BJ (cell line): ENCODE measurements at places on chromosomes 2 and 18. TPM values are rescaled to one million over a fixed set of nuclear protein-coding genes. Genes with fewer than 3 reads are reported as not detected.

DNA sequence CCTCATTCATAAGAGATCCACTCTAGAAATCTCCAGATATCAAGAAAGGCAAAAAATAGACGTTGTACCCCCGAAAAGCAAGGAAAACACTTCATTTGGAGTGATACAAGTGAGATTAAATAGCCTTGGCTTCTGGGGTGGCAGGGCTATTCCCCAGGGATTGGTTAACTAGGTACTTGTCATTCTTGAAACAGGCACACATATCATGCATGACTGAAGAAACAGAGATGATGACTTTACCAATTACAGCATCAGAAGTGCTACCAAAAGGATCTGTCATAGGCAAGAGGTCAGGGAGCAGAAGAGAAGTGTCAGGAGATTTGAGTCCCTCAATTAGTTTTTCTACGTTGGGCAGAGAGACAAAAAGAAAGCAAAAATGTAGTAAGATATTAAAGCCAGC, 45.2 kb upstream of the NFU1 start:
- DNase-seq: no peak

GRCh38 chr2:123035541-123035940, 989.5 kb upstream of the CNTNAP5 start:
- no peak for DNase-seq

GRCh38 chr2:229454934-229455631, 184.0 kb upstream of the PID1 start:
- DNase-seq: peak; percentile 88

DNA sequence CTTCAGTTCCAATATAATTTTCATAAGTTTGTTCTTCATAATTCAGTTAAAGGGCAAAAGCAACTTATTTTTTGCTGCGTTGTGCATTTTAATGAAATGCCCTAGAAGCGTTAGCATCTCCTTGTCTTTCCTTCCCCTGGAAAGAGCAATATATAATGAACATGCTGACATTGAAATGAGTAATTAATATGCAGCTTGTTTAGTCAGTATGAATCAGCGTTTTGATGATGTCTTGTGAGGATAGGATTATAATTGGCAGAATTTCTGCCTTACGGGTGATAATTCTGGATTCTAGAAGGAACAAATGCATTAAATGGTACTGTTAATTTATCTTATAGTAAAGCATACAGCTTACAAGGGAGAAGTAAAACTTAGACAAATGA, 152.3 kb upstream of the MMADHC start:
- DNase-seq: no peak

- no peak for DNase-seq
Observed at GRCh38 chr2:197306024-197306695, 4.4 kb downstream of the ANKRD44 start.

- DNase-seq: no peak
Observed at GRCh38 chr18:12651651-12652050, 6.3 kb downstream of the SPIRE1 start.

- no peak for DNase-seq
Observed at GRCh38 chr2:95018861-95019550, 6.5 kb upstream of the MAL start.

Gene IL36RN
- polyA plus RNA-seq: not detected in 2 replicates

Gene SRD5A2
- 0.01 TPM in 1 of 2 replicates, not detected in the other for polyA plus RNA-seq

Gene PJVK
- 1.5 and 2.8 TPM in 2 replicates for polyA plus RNA-seq
